Osteocyte (in vitro differentiated cells): ENCODE measurements at places on chromosomes 12 and 14. TPM values are rescaled to one million over a fixed set of nuclear protein-coding genes. Genes with fewer than 3 reads are reported as not detected.

DNA sequence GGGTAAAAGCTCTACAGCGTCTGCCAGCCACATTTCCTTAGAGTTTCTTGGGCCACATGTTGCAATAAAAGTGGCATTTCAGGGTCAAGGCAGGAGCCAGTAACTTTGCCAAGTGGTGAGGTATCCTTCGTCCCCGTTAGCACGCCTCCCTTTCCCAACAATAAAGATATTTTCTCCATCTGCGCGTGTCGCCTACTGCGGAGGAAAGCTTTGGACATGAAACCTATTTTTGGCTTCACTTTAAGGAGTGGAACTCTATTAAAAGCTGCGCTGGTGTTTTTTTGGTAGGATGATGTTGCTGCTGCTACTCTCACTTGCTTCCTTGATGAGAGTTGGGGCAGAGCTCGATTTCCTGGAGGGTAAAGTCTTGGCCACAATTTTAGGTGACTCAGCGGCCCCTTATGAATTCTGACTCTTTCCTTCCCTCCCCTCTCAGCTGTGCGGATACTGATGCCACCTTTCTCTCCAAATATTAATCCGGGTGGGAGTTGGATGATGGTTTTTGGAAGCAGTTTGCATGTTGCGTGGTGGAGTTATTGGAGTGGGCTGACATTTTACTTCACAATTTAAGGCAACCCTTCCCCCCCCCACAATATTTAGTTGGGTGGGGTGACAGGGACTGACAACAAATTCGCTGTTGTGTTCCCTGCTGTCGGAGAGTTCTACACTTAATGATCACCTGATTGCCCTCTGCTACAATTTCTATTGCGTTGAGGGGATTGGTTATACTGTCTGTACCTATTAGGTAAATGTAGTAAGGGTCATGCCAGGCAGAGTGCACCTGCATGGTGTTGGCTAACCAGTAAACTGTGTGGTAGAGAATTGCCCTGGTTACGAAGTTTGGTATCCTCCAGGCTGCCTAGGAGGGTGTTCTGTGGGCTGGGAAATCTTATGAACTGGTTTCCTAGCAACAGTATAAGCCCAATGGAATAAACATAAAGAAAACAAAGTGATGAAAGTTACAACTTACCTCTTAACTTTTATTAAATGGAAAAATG is 1.1 kb downstream of the CCDC91 start:
- H3K4me1 ChIP-seq, result peaks cover 22% of the 10 kb centered on the region
- H3K27me3 ChIP-seq, result no peaks in the 10 kb centered on the region
- no peaks in the 10 kb centered on the region for H3K36me3 ChIP-seq
- peak overlapping the region; percentile 92 for H3K4me3 ChIP-seq
- DNase-seq, result no peak

DNA sequence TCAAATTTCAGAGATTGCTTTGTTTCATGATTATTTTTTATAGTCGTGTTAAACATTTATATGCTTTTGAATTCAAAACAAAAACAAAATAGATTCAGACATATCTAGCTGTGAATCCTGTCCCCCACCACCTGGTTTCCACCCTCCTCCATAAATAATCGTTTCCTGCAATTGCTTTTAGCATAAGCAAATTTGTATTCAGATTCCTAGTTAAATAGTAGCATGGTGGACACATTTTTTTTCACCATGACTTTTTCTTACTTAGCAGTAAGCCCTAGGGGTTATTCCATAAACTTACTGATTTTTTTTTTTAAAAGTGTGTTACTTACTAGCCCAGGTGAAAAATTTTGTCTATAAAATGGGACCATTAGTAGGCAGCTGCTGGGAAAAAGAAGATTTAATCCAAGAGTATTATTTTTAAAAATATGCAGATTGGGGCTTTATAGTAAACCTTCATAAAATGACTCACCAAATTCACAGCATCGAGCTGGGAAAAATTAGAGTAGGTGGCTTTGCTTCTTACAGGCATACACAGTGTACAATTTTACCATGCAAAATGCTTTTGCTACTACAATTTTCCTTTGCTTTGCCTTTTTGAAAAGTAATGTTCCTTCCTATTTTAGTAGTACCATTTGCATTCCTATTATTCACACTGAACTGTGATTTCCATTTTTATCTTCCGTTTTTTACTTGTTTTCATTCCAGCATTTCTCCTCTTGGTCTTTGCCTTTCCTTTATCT is 117.8 kb downstream of the BTG1 start:
- no peak overlapping the region for H3K27ac ChIP-seq
- H3K27me3 ChIP-seq, result no peaks in the 10 kb centered on the region
- no peak overlapping the region for H3K4me3 ChIP-seq
- DNase-seq, result no peak
- no peaks in the 10 kb centered on the region for H3K36me3 ChIP-seq

- H3K4me3 ChIP-seq, result no peak overlapping the region
- H3K36me3 ChIP-seq, result no peaks in the 10 kb centered on the region
- no peak for DNase-seq
- peaks cover 28% of the 10 kb centered on the region for H3K4me1 ChIP-seq
Measured at GRCh38 chr12:47382305-47382704, 302.5 kb upstream of the AMIGO2 start.

DNA sequence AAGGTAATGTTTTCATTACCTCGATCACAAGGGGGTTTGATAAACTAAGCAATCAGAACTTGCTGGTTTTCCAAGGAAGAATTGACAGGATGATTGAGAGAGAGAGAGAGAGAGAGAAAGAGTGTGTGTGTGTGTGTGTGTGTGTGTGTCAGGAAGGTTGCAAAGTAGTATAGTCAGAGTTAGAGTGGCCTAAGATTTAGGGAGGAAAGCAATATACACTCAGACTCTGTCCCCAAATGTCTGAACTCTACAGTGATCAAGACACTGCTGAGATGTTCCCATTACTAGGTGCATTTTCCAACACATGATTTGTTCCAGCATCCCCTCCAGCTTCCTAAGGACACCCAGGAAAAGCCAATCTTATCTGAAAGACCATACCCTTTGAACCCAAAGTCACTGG is 1074.1 kb downstream of the BCL11B start:
- H3K4me1 ChIP-seq, result no peaks in the 10 kb centered on the region
- no peaks in the 10 kb centered on the region for H3K27me3 ChIP-seq
- DNase-seq, result no peak
- no peak overlapping the region for H3K27ac ChIP-seq
- H3K36me3 ChIP-seq, result no peaks in the 10 kb centered on the region

Gene PLEKHD1
- total RNA-seq, result 0.08 and 0.10 TPM in 2 replicates
